Fibroblast of skin of back (primary cell): ENCODE measurements at places on chromosomes 12 and 14.

- DNase-seq = peak; percentile 46
Measured at GRCh38 chr12:100265732-100266584, 921 bp downstream of the DEPDC4 start.

DNA sequence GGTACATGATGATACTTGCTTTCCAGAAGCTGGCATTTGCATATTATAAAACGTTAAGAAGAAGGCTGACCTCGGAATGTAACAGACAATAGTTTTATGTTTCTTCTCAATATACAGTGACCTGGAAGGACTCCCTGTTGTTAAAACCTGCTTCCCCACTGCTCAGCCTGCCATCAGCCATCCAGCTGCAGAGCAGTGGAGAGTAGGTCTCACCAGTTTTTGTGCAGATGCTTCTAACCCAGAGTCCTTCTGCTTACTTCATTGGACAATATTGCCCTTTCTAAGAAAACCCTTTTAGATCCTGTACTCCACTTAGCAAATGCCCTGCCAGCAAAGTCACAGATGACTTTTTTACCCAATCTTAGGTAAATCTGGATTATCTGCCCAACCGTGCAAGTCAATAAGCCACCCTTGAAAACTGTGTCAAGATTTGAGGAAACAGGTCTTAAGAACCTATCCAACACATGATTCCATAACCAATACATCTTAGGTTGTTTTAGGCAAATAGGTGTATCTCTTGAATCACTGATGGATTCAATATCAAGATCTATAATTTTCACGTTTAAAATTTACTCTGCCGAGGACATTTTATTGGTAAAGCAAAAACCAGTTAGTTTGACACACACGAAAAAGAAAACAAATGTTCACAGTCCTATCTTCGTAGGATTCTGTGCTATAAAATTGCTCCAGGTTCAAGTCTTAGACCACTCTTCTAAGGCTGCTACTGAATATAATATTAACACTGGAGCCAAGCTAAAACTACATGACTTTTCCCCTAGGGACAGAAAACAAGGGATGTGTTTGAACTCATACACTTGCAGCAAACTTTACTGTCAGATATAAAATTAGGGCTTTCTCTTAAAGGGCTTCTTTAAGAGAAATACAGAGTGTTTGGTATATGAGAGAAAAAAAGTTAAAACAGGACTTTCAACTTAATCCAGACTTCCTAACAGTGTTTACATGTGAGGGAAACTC is 5.7 kb downstream of the PHLDA1 start:
- no peak for DNase-seq

DNA sequence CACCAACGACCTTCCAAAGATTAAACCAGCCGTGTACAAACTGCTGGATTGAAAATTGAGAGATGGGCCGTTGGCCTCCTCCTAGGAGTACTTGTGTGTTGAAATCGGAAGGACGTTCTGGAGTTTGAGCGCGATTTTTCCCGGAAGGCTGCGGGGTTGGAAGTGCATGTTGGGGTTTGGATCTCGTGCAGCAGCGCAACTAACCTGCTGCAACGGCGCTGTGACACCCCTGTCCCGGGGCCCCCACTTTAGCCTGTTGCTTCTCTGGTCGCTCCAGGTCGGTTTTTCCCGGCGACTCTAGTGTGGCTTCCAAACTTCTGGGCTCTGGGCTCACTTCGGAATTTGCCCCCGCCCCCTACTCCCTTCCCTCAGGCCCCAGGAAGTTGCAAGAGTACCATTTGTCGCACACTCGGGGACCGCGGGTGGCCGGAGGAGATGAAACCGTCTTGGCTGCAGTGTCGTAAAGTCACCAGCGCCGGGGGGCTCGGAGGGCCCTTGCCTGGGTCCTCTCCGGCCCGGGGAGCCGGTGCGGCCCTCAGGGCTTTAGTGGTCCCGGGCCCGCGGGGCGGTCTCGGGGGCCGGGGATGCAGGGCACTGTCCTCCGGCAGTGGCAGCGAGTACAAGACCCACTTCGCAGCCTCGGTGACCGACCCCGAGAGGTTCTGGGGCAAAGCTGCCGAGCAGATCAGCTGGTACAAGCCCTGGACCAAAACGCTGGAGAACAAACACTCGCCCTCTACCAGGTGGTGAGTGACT is at the start of gene ACSS3:
Gene ACSS3, plus strand, starts transcription at position 394 of the 756 bp plus-strand sequence. Its CDS starts 42 bp downstream, at position 436.
- peak; percentile 40 for DNase-seq

- peak; percentile 97 for DNase-seq
Measured at GRCh38 chr12:55996715-55997534, at the start of gene SUOX. Gene SUOX, plus strand, starts transcription at chr12:55997276. Its CDS starts 4,946 bp downstream, at chr12:56002222.

- DNase-seq = peak; percentile 63
Measured at GRCh38 chr12:93857279-93857938, 180.2 kb downstream of the CRADD start.

- DNase-seq = no peak
Measured at GRCh38 chr12:102120564-102120873, 536 bp downstream of the PARPBP start.

- DNase-seq = peak; percentile 77
Measured at GRCh38 chr12:49357103-49357678, 10.1 kb upstream of the SPATS2 start.

GRCh38 chr14:69955855-69956845 is 76.9 kb downstream of the SMOC1 start:
- DNase-seq = no peak

DNA sequence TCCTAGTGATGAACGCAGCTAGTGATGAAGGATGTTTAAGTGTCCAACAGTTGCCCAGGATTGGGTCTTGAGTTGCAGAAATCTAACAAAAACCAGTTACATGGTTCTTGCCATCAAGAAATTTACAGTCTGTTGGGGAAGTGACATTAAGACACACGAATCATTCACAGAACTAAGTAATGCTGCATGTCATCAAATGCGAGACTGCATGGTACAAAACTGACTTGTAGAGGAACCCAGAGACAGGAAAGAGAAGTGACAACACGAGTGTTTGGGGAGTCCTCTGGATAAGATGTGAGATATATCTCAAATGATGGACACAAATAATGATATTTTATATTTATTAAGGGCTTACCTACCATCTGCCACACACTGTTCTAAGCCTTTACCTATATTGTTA is 6.1 kb upstream of the SYNE3 start:
- DNase-seq = no peak

DNA sequence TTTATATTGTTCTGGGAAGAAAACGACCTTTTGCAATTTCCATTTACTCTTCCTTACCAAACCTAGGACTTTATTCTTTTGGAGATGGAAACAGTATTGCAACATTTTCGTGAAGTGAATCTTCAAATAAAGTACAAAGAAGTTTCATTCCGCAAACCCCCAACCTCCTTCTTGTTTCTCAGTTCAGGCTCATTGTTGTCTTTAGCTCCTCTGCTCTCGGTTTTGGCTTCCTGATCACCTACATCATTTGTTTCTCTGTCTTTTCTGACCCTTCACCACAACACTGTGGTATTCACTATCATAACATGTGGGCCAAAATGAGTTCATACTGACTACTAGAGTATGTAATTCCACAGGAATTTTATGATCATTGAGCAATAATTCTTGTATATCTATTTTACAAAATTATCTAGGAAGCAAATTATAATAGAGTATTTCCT is 266.8 kb downstream of the ADAMTS20 start:
- DNase-seq = peak; percentile 97

- DNase-seq = no peak
Measured at GRCh38 chr14:92657457-92658142, 90.8 kb downstream of the LGMN start.

GRCh38 chr12:24473097-24473496 is 475.8 kb downstream of the BCAT1 start:
- DNase-seq = no peak

- DNase-seq = no peak
Measured at GRCh38 chr12:75905922-75906321, 125.7 kb downstream of the PHLDA1 start.

GRCh38 chr12:22729957-22730443 is 105.0 kb downstream of the ETNK1 start:
- peak; percentile 97 for DNase-seq

- no peak for DNase-seq
Measured at GRCh38 chr12:53496752-53497032, 2.6 kb downstream of the MAP3K12 start.

DNA sequence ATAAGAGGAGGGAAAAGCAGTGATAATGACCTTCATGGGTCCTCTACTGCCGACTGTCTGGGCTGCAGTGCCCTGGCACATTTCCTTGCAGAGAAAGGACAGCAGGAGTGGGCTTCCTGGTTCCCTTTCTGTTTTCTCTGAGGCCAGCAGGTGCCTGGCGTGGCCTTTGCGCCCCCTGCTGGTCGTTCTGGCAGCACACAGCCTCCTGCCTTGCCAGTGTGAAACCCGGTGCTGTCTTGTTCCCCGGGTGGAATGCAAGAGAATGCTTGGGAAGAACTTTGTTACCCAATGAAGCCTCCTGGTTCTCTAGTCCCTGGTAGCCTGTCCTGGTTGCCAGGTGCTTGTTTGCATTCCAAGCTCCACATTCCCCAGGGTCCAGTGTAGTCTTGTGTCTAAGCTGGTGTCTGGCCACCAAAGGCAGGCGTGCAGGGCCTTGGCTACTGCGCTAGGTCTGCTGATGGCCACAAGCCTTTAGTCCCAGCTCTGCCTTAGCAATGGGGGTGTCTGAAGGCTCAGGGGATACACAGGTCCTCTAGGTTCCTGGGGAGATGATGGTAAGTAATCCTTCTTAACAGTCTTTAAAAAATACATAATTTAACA is 1392.4 kb upstream of the TMEM132C start:
- peak; percentile 22 for DNase-seq

GRCh38 chr12:110458756-110459155 is 8.6 kb upstream of the ARPC3 start:
- no peak for DNase-seq

DNA sequence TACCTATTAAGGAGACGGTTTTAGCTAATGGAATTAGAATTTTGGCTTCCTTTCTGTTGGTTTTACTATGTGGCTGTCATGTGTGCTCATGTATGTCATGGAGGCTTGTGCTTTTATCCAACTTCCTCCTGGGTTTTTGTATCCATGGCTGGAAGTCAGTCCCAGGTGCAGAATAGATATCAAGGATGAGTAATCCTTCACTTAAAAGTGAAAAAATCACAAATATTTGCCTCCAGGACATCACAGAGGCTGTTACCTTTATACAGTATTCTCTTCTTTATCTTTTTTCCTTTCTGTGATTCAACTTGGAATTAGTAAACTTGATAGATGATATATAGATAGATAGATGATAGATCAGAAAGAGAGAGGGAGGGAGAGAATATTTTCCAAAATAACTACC is 706.8 kb downstream of the GALC start:
- no peak for DNase-seq

- peak; percentile 68 for DNase-seq
Measured at GRCh38 chr14:54366736-54367735, 29.8 kb upstream of the CDKN3 start.

DNA sequence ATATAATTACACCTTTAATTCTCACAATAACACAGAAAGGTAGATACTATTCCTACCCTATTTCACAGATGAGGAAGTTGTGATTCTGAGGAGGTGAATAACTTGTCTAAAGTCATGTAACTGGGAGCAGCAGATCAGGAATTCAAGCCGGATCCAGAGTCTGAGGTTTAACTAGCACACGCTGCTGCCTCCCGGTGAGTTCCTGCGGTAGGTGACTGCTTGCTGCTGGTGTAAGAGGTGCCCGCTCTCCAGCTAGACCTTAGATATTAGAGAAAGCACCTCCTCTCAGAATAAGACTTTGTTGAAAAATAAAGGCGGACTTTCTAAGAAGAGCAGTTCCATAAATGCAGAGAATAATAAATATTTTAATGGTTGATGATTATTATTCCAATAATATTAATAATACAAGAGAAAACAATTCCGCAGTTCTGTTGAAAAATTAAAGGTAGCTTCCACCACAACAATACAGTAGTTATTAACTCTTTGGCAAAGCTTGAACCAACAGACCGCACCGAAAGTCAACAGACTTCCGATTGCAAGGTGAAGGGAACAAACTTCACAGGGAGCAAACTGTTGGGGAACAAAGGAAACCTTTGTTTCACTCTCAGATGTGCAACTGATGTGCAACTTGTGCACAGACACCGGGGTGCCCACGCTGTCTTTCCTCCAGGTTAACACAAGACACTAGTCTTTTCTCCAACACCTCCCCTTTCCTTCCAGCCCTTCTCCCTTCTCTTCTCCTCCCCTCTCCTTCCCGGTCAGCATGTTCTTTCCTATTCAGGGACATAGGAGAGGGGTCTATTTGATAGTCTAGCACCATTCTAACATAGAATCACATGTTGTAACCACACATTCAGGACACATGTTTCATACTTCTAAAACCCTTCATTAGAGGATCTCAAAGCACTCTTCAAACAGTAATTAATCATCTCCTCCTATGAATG is 73.2 kb upstream of the EGLN3 start:
- no peak for DNase-seq

GRCh38 chr12:106710143-106710893 is 64.2 kb upstream of the RIC8B start:
- no peak for DNase-seq

- no peak for DNase-seq
Measured at GRCh38 chr12:89243771-89244170, 108.5 kb downstream of the DUSP6 start.

- peak; percentile 46 for DNase-seq
Measured at GRCh38 chr14:71478542-71478941, 453.7 kb upstream of the RGS6 start.

DNA sequence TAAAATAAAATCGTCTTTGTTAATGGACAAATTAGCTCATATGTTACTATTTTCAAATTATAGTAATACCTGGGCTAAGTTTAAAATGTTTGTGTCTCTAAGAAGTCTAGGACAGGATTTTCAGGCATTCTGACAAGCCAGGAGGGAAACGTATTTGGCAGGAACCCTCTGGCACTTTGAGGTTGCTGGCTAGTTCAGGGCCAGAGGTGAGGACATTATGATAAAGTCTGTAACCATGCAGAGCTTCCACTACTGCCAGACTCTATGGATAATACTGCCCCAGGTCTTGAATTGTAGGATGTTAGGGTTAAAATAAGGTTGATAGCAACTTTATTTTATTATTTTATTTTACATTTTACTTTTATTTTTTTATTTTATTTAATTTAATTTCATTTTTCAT is 56.4 kb downstream of the RPAP3 start:
- DNase-seq = no peak

DNA sequence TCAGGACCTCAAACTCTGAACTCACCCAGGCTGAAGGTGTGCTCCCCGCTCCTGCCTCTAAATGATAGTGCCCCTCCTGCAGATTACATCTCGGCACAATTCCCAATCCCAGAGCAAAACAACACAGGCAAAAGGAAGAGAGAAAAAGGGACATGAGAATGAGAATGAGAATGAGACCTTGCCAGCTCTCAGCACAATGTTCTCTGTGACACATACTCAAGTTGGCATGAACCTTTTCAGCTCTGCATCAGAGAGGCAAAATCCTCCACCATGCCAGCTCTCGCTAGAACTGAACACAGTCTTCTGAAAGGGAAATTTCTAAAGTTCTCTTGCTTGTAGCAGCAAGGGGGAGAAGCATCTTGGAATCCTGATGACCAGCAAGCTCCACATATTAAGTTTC is 84.6 kb downstream of the KSR2 start:
- no peak for DNase-seq

- no peak for DNase-seq
Measured at GRCh38 chr14:75280291-75280830, 1.7 kb downstream of the FOS start.

GRCh38 chr12:76410781-76411180 is 62.6 kb upstream of the BBS10 start:
- peak; percentile 39 for DNase-seq
